Skeletal muscle tissue (tissue), 5 donors: ENCODE measurements at places on chromosomes 12 and 14. TPM values are rescaled to one million over a fixed set of nuclear protein-coding genes. Genes with fewer than 3 reads are reported as not detected.

The SRGAP1 gene
- 5.7 TPM for total RNA-seq

The LRRC10 gene
- 0.52 TPM for total RNA-seq

The USP44 gene
- 1.0 TPM for total RNA-seq

The TMEM233 gene
- 1.0 TPM for total RNA-seq

The TMEM229B gene
- total RNA-seq, result 0.52 TPM

The TAS2R43 gene
- total RNA-seq, result 11.5 TPM

The CEP170B gene
- 1.6 TPM for total RNA-seq

The L3HYPDH gene
- 25.6 TPM for total RNA-seq

The LMNTD1 gene
- total RNA-seq, result 0.52 TPM

The SLC39A9 gene
- 52.7 TPM for total RNA-seq

The CMTM5 gene
- total RNA-seq, result 2.1 TPM

The B3GNT4 gene
- not detected for total RNA-seq

The PTCSC3 gene
- total RNA-seq, result not detected
